ENCODE measurements at places on chromosomes 3 and 15. TPM values are rescaled to one million over a fixed set of nuclear protein-coding genes. Genes with fewer than 3 reads are reported as not detected.

- no peak for DNase-seq
Observed at GRCh38 chr15:69484837-69485236, 32.2 kb downstream of the RPLP1 start.

GRCh38 chr15:61090386-61091288 lies 138.5 kb downstream of the RORA start:
- DNase-seq: no peak

DNA sequence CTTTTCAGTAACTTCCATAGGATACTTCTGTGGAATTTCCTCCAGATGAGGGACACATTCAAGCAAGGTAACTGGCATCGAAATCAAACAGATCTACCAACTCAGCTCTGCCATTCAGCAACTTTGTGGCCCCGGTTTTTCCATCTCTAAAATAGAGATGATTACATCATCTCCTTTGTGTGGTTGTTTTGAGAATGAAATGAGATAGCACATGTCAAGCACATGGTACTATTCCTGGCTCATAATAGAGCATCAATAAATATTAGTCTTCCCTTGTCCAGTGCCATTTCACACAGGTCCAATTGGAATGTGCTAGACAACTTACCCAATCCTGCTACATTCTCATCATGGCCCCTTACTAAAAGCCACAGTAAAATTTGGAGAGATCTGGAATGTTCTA lies 24.2 kb upstream of the TM4SF4 start:
- DNase-seq: no peak

Gene NDUFB4
- 463 TPM for total RNA-seq

Gene SLC22A13
- not detected for total RNA-seq

Gene NMB
- 11.3 TPM for total RNA-seq

DNA sequence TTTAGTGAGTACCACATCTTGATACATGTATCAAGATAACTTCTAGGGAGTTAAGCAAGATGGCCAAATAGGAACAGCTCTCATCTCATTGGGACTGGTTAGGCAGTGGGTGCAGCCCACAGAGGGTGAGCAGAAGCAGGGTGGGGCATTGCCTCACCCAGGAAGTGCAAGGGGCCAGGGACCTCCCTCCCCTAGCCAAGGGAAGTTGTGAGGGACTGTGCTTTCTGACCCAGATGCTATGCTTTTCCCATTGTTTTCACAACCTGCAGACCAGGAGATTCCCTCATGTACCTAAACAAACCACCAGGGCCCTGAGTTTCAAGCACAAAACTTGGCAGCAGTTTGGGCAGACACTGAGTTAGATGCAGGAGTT lies 665.0 kb upstream of the CBLB start:
- peak; percentile 14 for DNase-seq

Gene STAC
- 4.4 TPM for total RNA-seq

Gene CCDC54
- total RNA-seq: not detected

GRCh38 chr3:127389420-127389819 lies 101.6 kb upstream of the PRR20G start:
- DNase-seq: peak; percentile 52

- peak; percentile 40 for DNase-seq
Observed at GRCh38 chr3:138946663-138947494, at the start of the genes FOXL2 and FOXL2NB. FOXL2 (minus strand) TSS chr3:138947137; CDS start chr3:138946722, 415 bp downstream. FOXL2NB (plus strand) TSS chr3:138947217; CDS start chr3:138947365, 148 bp downstream.

Gene OSTN
- total RNA-seq: not detected

- no peak for DNase-seq
Observed at GRCh38 chr3:196274585-196274984, 12.9 kb downstream of the PCYT1A start.

GRCh38 chr3:39148435-39149058 lies 4.8 kb downstream of the CSRNP1 start:
- DNase-seq: no peak

- no peak for DNase-seq
Observed at GRCh38 chr15:69035205-69035917, 20.9 kb downstream of the NOX5 start.

GRCh38 chr3:68116580-68116979 lies 462.2 kb upstream of the SUCLG2 start:
- no peak for DNase-seq

Gene C3orf49
- not detected for total RNA-seq

DNA sequence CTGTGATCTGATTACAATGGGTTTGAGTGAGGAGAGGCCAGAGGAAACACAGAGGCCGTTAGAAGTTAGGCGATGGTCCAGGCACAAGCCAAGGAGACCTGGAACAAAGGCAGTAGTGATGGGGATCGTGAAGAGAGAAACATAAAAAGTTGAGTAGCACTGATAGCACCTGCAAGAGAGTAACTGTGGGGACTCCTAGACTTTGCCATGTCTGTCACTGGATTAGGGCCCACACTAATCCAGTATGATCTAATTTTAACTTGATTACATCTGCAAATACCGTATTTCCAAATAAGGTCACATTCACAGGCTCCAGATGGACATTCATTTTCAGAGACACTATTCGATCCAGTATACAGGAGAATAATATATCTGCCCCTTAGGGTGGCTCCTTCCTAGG lies 144.7 kb downstream of the RAB11A start:
- no peak for DNase-seq

- no peak for DNase-seq
Observed at GRCh38 chr3:135238871-135239614, 444.0 kb downstream of the EPHB1 start.

Gene AHSG
- not detected for total RNA-seq

Gene CAPN3
- 0.43 TPM for total RNA-seq

DNA sequence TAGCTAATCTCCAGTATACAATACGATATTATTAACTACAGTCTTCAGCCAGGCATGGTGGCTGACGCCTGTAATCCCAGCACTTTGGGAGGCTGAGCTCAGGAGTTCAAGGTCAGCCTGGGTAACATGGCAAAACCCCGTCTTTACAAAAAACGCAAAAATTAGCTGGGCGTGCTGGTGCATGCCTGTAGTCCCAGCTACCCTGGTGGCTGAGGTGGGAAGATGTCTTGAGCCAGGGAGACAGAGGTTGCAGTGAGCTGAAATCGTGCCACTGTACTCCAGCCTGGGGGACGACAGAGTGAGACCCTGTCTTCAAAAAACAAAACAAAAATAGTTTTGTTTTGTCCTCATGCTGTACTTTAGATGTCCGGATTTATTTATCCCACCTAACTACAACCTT lies 29.2 kb upstream of the SV2B start:
- DNase-seq: no peak

DNA sequence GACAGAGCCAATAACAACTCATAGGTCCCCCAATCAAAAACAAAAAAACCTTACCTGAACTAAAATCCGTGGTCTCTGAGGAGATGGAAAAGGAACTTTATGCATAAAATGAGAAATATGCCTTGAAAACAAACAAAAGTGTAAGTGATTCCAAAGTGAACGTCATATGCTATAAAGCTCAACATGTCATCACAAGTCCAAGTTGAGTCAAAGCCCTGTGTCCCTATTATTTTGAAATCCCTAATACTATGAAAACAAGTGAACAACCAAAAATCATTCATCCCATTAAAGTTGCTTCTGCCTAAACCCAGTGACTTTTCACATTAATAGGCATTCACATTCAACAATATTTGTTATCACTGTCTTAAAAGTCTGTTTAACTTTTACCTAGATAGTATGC lies 59.4 kb downstream of the DENND4A start:
- no peak for DNase-seq

- DNase-seq: no peak
Observed at GRCh38 chr3:143367171-143367570, 247.6 kb downstream of the CHST2 start.

DNA sequence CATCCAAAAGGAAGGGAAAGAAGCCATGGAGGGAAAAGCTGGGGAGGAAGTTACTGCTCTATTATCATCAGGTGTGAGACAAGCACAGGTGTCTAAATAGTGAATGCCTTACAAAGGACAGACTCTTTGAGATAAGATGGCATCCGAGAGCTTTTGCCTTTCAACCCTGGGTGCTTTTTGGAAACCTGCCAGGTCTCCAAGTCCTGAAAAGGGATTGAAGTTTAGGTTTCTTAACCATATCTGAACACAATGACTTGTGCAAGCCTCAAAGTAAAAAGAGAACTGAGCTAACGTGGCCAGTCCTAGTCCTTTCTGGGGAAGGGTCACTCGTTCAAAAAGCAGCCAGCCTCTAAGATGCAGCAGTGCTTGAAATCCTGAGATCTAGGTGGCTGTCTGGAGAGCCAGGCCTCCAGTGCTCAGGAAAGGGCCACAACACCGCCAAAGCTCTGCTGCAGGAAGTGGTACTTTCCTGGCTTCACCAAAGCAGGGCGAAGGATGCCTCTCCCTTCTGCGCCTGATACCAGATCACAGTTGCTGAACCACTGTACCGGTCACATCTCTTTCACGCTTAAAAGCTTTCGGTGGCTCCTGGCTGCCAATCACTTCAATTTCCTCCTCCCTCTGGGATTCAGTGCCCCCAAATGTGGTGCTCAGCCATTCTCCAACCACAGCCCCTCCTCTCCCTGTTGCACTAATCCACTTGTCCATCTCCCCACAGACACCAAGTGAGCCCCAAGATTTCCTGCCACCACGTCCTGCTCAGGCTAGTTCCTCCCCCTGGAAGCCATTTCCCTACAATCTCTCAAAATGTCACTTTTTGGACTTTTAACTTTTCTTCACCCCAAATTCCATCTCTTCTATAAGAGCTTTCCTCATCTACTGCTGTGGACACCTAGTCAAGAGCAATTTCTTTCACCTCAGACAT lies 104.1 kb upstream of the LPP start:
- no peak for DNase-seq

Gene TGM5
- not detected for total RNA-seq

- DNase-seq: no peak
Observed at GRCh38 chr3:9448643-9449042, 51.2 kb downstream of the SETD5 start.

- DNase-seq: no peak
Observed at GRCh38 chr15:43277231-43277823, 10.6 kb upstream of the TGM5 start.

DNA sequence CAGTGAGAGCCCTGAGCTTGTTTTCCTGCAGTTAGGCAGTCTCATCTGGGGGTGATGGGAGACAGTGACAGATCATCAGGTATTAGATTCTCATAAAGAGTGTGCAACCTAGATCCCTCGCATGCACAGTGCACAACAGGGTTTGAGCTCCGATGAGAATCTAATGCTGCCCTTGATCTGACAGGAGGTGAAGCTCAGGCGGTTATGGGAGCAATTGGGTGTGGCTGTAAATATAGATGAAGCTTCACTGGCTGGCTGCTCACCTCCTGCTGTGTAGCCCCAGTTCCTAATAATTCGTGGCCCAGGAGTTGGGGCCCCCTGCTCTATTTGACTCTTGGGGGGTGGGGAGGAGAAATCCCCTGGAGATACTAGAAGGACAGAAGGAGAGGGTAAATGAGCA lies 309.4 kb upstream of the STT3B start:
- DNase-seq: no peak

- DNase-seq: peak; percentile 94
Observed at GRCh38 chr3:149581681-149582370, 76.0 kb downstream of the WWTR1 start.

GRCh38 chr3:124063197-124063909 lies 71.4 kb upstream of the ROPN1 start:
- DNase-seq: peak; percentile 25

Gene XCR1
- not detected for total RNA-seq

Gene PIK3CB
- 6.1 TPM for total RNA-seq

DNA sequence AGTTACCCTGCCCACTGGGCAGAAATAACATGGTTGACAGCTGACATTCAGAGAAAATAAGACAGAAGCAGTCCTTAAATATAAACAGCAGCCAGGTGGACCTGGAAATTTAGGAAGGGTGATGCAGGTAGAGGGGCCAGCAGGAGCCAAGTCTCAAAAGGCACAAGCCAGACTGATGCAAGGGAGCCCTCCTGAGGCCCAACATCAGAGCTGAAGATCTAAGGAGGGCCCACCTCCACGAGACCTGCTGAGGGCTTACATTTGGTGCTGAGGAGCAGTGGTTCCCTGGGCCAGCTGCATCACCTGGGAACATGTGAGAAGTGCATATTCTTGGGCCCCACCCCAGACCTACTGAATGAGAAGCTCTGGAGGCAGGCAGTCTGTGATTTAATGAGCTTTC lies 105.5 kb upstream of the TRIM42 start:
- no peak for DNase-seq

Gene RAB43
- total RNA-seq: 15.9 TPM

GRCh38 chr3:197189623-197190022 lies 108.8 kb downstream of the DLG1 start:
- DNase-seq: no peak

DNA sequence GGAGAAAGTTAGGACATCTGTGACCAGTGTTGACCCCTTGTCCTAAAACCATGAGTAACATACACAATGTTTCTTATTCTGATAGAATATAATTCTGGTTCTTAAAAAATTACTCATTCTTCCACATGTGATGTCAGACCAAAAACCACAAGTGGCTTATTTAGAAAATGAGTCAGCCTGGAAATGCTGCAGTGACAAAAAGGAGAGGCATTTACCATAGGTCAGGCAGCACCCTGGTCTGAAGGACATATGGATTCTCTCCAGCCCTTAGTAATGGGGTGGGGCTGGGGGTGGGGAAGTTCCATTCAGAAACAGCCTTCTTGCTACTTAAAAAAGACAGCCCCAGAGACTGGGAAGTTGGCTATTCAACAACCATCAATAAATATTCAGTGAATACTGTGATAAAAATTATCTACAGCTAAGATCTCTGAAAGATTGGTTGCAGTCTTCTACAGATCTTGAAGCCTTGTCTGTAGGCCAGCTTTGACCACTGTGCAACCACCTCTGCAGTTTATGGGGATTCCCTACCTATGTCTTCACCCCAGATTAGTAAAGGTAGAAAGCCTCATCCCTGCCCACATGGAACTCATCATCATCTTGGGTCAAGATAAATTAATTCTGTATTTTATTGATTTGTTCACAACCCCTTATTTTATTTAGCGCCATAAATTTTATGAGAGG lies 34.9 kb upstream of the TIMP4 start:
- peak; percentile 94 for DNase-seq

- no peak for DNase-seq
Observed at GRCh38 chr3:66518126-66518525, 17.3 kb upstream of the LRIG1 start.

Gene GOLGA8O
- total RNA-seq: not detected

Gene ECE2
- not detected for total RNA-seq
